ENCODE measurements at places on chromosomes 1 and 21.
A peak's percentile ranks its signal among the peaks of the same experiment; 100 is the strongest.

DNA sequence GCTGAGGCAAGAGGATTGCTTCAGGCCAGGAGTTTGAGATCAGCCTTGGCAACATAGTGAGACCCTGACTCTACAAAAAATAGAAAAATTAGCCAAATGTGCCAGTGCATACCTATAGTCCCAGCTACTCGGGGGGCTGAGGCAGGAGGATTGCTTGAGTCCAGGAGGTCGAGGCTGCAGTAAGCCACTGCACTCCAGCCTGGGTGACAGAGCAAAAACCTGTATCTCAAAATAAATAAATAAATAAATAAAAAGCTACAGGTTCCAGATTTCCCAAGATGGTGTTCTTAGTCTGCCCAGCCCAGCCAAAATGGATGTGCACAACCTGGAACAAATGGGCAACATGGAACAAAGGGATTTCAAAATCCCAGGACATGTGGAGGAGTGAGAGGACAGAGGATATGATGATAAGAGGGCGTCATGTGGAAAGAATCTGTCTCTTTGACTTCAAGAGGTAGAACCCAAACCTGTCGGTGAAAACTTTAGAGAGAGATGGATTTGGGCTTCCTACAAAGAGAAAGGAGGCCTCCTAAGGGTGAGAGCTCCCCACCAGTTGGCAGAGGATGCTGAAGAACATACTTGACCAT lies 3.2 kb downstream of the EDARADD start:
- no peak for DNase-seq

DNA sequence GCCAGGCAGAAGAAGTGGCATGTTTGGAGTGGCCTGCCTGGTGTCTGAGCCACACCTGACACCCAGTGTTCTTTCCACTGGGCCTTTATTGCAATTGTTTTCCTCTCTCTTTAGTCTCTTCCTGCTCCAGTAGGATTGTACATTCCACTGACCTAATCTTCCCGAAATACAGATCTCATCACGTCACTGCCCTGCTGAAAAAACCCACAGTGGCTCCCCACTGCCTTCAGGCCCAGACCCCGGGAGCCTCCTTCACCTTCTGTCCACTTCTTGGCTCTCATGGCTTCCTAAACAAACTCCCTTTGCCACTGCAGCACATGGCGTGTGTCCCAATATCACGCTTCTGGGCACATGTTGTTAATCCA lies 25.3 kb upstream of the ATP5PO start:
- DNase-seq, result no peak

GRCh38 chr1:171717062-171717718 lies 24.7 kb downstream of the VAMP4 start:
- DNase-seq, result no peak

DNA sequence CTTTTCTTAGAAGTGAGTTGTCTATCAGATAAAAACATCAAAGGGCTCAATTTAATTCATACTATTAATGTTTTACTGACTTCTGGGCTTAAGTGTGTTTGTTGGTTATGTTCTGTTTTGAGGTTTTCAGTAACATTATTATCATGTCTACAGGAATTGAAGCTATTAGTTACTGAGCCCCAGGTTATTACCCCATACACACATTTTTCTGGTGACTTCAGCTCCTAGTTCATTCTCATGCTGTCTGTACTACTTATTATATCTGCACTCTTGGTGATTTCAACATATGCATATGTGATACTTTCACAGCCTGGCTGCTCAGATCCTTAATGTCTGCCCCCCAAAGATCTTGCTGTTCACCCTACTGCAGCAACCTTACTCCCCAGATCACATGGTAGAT lies 27.0 kb upstream of the SGIP1 start:
- no peak for DNase-seq

- DNase-seq, result no peak
These were observed 196.0 kb upstream of the NCAM2 start for GRCh38 chr21:20802201-20802600.

DNA sequence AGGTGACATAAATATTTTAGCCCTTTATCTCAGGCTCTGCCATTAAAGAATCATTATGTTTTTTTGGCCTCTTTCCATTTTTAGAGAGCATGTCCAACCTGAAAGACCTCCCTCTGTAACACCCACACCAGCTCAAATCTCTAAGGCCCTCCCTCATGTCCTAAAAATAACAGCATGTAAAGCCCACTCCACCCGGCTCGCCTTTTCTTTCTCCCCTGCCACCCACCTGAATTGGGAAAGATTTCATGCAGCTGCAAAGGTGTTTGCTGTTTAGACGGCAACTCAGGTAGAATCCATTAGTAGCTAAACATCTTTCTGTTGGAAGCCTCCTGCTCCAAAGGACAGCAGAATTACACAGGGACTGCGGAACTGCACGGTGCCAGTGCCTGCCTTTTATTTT lies 79.9 kb downstream of the DMRTA2 start:
- no peak for DNase-seq

- DNase-seq, result peak; percentile 8
These were observed 18.0 kb downstream of the BMP8A start for GRCh38 chr1:39509360-39510009.

DNA sequence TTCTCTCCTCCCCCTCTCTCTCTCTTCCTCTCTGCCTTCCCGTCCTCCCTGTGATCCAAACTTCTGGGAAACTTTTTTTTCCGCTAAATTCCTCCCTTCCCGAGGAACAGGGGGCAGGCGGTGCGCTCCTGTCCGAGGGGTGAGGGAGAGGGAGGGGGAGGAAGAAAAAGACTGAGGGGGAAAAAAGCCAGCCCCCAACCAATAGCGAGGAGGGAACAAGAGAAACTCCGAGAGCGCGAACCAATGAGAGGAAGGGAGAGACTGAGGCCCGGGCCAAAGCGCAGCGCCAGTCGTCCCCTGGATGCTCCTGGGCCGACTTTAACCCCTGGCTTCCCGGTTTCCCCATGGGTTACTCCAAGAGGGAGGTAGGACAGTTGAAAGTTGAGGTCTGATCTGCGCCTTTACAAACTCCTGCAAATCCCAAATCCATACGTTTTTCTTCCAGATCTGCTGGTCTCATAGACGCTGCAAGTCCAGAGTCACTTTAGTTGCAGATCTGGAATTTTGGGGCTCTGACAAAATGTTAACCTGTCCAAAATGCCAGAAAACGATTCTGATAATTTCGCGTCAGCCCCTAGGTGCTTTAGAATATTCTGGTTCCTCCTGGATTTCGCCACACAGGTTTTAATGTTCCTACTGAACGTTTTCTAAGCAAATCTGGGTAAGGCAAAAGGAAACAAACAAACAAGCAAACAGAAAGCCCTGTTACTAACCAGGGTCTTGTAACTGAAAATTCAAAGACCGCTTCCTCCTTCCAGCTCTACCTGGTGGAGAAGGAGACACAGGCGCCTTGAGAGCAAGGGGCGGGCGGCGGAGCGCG lies at the start of gene TBX15:
Gene TBX15, minus strand, starts transcription at position 158 of the 820 bp plus-strand sequence. CDS start 548 bp downstream, outside the sequence.
- DNase-seq, result no peak

DNA sequence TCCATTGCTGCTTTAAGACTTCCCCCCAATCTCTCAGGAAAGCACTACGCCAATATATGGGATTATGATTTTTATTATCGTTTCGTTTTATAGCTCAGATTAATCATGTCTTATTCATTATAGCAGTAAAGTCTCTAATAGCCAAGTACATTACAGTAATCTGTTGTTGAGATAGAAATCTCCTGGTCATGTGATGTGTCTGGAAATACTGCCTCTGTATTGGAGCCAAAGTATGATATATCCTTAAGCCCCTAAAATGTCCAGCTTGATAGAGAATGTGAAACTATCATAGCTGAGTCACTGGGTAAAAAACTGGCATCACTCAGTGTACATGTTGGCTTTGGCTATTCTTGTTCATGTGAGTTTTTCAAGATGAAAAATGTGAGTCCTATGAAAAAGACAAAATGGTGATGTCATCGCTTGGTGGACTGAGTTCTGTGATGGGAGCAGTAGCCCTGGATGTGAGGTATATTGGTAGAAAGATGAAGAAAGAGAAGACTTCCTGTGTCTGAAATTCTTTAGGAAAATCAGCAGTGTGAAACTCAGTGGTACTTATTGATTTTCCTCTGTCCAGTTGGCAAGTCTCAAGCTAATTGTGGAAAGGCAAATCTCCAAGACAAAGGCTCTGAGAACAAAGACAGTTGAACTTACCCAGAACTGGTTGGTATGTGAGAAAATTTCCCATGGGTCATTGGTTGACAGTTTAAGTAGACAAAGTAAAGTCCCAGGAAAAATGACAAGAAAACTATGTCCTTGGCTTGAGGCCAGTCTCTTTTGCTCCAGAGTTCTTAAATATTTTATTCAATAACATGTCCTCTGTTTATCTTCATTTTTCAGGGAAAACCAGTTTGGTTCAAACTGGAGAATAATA lies 76.2 kb downstream of the BRINP2 start:
- DNase-seq, result no peak

- peak; percentile 44 for DNase-seq
These were observed 869 bp downstream of the KCNA3 start for GRCh38 chr1:110673805-110674336.

All from CD4-positive, alpha-beta T cell treated with Interleukin-6 for 4 hours (primary cell).